ENCODE measurements at places on chromosomes 4 and X.
A peak's percentile ranks its signal among the peaks of the same experiment; 100 is the strongest.

DNA sequence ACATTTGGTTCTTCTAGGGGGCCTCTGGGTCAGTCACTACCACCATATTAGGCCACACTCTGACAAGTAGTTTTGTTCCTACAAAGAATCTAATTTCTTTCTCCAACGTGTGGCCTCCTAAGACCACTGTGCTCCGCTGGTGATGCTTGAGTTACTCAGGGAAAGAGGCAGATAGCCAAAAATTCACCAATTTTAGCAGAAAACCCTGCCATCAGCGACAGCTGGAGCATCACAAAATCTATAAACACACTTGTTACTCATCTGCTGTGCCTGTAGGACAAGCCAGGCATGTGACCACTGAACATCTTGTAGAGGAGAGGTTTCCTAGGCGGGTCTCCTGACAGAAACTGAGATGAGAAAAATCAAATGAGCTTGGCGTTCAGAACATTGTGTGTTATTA is 105.4 kb downstream of the SYNPO2 start:
- no peak for DNase-seq

GRCh38 chr4:154389148-154389547 is 102.5 kb downstream of the DCHS2 start:
- no peak for DNase-seq

- DNase-seq = no peak
These were observed at the start of gene TRIM2 for GRCh38 chr4:153204247-153204671. TSS of gene TRIM2 (plus strand) at chr4:153204443. CDS start at chr4:153204531, 88 bp downstream.

DNA sequence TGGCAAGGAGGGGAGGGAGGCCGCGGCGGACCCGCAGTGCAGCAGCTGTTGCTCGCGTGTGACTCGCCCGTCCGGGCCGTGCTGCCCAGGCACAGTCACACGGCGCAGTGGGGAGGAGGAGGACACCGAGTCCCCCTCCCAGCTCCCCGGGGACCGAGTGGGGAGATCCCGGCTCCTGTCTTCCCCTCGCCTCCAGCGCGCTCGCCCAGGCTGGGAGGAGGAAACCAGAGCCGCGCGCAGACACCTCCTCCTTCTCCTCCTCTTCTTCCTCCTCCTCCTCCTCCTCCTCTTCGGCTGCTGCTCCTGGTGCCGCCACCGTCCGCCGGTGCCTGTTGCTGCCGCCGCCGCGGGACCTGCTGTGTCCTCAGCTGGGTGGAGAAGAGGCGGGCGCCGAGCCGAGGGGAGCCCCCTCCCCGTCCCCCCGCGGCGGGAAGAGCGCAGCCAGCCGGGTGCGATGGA is at the start of gene TBC1D1:
Gene TBC1D1 (plus strand): TSS at position 284 of the 459 bp plus-strand sequence. CDS start 11,012 bp downstream, outside the sequence.
- peak; percentile 37 for DNase-seq

DNA sequence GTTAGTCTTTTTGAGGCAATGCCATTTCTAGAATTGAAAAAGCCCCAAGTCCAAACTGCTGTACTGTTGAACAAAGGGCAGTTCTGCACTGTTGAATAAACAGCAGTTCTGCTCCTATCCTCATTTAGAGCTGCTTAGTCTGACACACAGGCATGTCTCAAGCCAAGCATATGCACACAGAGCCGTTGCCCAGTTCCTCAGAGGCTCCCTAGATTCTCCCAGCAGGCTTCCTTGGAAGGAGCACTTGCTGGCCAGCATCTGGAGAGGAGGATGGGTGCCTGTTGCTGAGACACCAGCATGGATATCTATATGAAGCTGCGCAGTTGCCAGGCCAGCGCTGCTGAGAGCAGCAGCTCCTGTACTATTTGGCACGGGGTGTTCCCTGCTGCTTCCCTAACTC is 138.3 kb upstream of the USP38 start:
- no peak for DNase-seq

DNA sequence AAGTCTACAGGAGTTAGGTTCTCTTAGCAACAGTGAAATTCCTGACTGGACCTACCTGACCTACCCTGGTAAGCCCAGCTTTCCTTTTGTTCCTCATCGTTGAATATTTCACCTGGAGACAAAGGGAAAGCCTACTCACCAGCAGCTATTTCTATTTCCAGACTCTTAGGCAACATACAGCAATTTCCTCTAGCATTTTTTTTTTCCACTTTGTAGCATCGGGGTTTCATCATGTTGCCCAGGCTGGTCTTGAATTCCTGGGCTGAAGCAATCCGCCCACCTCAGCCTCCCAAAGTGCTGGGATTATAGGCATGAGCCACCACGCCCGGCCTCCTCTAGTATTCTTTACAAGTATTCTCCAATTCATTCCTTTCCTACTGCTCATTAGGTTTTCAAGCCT is 6.8 kb upstream of the S100G start:
- DNase-seq = no peak

DNA sequence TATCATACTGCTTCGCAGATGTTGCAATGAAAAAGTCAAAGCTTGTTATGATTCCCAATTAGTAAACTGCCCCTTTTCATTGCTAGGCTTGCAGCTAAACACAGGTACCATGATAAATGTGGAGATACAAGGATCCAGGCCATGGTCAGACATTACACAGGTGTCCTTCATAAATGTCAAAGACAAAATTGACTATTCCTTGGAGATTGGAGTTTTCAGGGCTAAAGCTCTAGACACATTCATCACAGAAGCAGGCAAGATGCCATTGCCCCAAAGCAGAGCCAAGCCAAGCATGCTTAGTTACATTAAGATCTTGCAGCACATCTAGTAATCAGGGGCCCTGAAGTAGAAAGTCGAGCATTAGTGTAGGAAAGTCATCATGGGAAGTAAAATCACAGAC is 111.3 kb upstream of the INTU start:
- no peak for DNase-seq

GRCh38 chrX:44189116-44189515 is 154.4 kb downstream of the EFHC2 start:
- no peak for DNase-seq

DNA sequence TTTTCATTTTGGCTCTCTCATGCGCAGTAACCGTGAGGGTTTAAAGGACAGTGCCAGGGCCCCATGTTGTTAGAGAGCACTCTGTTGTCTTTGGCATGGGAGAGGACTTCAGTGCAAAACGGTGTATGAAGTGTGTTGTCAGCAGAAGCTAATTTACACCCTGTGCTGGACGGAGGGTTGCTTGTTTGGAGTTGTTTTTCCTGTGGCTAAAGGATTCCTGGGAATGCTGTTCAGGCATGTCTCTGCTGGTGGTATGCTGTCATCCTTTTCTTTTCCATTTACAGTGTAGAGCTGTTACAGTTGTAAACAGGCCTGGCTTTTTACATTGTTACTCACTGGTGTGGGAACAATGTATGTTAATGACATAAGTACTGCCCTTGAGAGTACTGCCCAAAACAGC is 206.3 kb downstream of the CBR4 start:
- no peak for DNase-seq

DNA sequence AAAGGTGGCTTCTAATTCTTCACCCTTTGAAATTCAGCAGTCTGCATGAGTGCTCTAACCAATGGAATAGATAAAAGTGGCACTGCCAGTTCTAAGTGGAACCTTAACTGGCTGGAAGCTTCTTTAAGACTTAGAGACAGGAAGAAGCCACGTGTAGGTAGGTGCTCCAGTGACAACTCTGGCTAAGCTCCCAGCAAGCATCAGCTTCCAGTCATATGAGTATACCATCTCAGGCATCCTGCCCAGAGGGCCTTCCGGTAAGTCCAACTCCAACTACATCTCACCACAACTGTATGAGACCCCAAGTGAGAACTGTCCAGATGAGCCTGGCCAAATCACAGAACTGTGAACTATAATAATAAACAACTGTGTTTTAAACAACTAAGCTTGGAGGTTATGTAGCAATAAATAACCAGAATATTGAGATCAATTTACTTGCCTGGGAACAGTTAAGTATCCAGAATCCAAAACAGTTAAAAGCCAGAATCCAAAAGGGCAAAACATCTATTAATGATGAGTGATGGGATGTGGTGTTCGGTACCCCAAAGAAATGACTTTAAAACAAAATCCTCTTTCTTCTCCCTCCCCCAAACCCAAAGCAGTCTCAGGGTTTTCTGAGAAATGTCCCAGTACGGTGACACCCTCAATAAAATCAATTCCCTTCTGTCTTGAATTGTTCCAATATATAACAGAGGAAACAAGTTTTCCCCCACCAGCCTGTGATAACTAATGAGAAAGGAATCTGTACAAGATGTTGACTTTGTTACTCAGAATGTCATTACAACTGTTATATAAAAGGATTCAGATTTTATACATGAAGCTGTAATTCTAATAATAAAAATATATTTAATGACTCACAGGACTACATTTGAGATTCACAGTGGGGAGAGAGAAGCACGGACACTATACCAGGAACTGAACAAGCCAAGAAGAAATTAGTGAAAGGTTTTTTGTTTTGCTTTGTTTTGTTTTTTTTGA is 4.2 kb downstream of the TSPAN5 start:
- no peak for DNase-seq

GRCh38 chrX:91039777-91040176 is 394.9 kb upstream of the PABPC5 start:
- DNase-seq = no peak

- DNase-seq = no peak
These were observed 53.5 kb downstream of the SMAD1 start for GRCh38 chr4:145535202-145535601.

DNA sequence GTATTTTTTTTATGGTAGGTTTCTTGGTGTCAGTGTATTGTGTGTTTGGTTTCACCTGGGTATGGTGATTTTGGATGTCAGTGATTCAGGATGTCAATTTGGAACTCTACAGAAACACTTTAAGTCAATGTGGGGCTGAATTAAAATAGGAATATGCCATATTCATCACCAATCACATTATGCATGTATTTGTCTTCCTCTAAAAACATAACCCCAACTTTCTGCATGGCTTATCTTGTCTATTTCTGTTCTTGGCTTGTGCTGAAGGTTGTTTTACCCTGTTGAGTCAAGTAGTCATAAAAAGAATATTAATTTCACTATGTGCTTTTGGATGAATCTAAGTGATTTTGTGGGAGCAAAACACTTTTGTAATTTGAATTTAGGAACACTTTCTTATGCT is 19.0 kb downstream of the ZNF721 start:
- no peak for DNase-seq

DNA sequence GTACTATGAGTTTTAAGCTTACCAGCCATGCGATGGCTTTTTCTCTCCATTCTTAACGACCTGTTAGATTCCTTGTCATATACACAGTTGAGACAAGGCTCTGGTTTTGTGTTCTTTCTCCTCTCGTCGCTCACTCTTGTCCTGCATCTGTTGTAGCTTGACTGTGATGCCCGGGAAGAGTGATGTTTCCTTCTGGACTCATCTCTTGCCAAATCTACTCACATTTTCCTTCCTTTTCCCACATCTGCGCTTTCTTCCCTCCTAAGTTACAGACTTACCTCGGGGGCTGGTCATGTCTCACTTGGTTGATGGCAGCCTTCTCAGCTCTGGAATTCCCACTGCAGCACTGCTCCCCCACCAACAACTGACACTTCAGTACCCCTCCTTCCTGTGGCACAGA is 4.8 kb upstream of the MAP7D3 start:
- no peak for DNase-seq

DNA sequence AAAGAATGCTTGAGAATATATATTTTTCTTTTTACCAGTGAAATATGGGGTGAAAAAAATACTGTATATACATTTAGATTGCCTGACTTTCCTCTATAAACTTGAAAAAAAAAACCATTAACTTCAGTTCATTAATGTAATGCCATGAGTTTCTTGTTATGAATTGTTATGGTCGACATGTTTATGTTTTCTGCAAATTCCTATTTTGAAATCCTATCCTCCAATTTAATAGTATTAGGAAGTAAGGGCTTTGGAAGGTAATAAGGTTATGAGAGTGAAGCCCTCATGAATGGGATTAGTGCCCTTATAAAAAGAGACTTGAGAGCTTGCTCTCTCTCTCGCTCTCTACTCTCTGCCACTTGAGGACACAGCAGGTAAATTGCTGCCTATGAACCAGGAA is 211.4 kb downstream of the LDB2 start:
- DNase-seq = no peak

GRCh38 chr4:73684097-73684496 is 56.3 kb upstream of the CXCL8 start:
- no peak for DNase-seq

DNA sequence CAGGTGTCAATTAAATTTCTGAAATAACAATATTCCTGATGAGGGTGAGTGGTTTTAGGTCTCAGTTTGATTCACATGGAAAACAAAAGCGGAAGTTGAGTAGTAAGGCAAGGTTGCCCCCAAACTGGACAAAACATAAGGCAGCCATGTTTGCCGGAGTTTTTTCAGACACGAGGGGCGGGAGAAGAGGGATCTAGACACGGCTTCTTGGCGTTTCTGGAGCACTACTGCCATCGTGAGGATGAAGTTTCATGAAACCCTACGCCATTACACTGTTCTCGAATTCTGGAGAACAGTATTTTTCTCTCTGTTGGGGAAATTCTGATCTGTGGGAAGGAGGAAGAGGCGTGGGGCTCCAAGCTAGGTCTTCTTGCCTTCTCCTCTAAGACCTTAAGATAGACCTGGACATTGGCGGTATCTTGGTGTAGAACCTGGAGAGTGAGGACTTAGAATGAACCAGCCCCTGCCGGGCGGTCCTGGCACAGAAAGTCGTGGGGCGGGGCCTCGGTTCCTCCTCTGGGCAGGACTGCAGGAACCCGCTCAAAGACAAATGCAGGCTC is 160.3 kb downstream of the OR13H1 start:
- peak; percentile 87 for DNase-seq

DNA sequence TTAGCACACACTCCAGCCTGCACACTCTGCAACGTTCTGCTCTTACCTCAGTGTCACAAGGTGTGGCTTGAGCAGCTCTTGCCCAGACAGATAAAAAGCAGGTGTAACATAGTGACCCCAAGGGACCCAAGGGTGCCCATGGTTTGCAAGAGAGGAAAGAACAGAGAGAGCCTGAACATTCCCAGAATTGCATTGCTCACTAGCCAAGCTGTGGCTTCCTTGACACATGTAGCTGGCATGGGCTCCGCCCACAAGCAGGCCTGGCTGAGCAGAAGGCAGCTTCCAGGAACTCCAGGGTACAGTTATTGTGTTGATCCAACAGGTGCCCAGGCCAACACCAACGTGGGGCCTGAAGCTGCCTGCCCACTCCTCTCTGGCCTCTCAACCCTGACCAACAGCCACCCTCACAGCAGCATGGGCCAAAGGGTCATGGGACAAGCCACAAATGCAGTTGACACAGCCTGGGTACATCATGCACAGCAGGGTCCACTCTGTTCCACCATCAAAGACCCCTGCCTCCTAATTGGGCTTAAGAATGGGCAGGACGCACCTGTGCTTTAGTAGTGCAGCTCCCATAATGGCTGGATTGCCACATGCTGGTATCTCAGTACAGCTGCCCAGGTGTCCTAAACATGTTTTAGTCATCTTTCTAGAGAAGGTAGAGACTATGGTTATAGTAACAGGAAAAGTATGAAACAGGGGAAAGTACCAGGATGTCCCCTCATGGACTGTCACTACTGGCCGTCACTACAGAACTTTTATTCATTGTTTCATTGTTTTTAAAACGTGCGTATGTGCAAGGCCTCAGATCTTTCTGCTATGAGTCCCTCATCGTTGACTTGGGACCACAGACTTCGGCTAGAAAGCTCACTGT is 73.7 kb upstream of the ACSL1 start:
- no peak for DNase-seq

DNA sequence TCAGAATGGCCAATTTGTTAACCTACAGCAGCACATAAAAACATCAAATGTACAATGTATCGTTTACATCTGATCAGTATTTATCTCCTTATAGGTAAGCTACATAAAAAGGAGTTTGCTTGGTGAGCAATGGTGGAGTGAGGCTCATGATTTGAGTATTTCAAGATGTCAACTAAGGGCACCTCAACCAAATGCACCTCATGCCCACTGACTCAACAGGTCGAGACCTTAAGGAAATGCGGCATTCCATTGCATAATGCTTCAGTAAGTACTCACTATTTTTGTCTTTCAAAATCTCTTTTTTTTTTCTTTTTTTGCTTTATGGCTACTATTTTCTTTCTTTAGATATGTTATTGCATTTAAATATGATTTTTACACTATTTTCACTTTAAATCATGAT is 181.0 kb upstream of the TLL1 start:
- no peak for DNase-seq
